ENCODE measurements at places on chromosomes 4 and X.
A peak's percentile ranks its signal among the peaks of the same experiment; 100 is the strongest.

DNA sequence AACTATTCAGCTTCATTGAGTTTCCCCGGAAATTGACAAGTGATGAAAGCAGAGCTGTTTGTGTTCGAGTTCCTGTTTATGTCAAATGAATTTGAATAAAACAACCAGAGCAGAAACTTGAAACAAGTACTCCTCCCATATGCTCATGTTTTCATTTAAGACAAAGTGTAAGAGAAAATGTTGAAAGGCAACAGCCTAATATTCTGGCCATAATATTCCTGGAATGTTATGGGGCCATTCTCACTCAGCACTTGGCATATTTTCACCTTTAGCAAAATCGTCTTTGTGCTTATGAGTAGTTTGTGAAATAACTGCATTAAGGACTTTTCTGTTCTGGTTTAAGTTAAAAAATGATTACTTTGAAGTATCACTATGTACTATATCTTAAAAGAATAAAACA is 276.0 kb upstream of the FAT1 start:
- no peak for DNase-seq

GRCh38 chr4:153486281-153487151 is 20.4 kb downstream of the TMEM131L start:
- DNase-seq, result peak; percentile 47

GRCh38 chrX:107683124-107683895 is 55.0 kb downstream of the PRPS1 start:
- DNase-seq, result no peak

DNA sequence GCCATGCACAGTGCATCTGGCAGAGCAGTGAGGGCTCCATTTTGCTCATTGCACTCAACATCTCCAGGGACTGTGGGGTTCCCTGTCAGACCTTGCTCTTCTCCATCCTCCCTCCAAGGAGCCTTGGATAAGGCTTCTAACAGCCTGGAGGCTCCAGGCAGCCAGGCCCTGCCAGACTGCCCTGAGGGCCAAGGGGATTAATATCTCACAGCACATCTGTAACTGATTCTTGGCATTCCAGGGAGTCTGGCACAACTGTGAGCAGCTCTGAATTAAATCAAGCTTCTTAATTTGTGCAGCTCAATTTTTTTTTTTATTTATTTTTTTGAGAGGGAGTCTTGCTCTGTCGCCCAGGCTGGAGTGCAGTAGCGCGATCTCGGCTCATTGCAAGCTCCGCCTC is 224.5 kb upstream of the PGRMC2 start:
- DNase-seq, result no peak

GRCh38 chr4:171676555-171677215 is 136.5 kb upstream of the GALNTL6 start:
- no peak for DNase-seq

DNA sequence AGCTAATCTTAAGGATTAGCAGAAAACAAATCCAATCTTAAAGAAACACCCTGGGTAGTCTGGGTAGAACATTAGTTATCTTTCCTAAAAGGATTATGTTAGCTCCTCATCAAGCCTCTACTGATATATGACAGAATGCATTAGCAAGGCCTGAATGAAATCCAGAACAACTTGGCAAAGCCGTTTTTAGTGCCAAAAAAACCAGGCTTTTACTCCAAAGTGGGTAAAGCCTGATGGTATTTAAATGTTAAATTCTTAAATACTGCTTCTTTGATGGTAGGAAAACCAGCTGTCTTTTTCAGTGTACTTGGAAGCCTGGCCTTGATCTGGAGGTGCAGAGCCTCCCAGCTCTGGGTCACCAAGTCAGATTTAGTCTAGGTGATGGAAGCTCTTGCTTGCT is 120.4 kb downstream of the GATB start:
- no peak for DNase-seq

Measured in activated CD4-positive, alpha-beta T cell treated with anti-CD3 and anti-CD28 coated beads for 48 hours (primary cell).